Naive thymus-derived CD4-positive, alpha-beta T cell (primary cell): ENCODE measurements at places on chromosomes 7 and 10. TPM values are rescaled to one million over a fixed set of nuclear protein-coding genes. Genes with fewer than 3 reads are reported as not detected.

GRCh38 chr7:86954971-86955370 lies 104.5 kb downstream of the ELAPOR2 start:
- DNase-seq: no peak

Gene OR2A7
- 0.52 TPM for polyA plus RNA-seq

Gene LEP
- polyA plus RNA-seq: not detected

DNA sequence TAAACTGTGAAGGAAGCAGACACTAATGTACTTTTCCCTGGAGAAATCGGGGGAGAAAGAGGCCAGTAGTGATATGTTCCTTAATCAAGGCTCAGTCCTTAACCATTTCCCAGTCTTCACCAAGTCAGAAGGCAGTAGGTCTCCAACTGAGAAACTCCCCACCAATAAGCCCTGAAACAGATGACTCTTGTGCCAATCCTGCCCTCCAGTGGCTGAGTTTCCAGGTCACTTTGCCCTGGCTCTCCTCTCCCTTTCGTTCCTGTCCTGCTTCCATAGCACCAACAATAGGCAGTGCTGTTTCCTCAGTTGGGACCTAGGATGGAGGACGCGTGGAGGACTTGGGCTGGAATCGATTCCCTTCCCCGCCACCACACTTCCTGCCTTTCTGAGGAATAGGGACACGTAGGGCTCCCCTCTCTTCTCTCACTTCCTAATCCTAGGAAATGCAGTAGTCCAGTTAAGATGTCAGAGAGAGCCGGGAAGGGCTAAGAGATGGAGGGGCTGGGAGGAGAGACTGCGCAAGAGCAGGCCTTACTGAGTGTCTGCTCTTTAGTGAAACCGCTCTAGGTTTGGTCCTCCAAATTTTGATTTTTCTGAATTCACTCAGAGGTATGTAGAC lies 23.4 kb downstream of the ATOH7 start:
- DNase-seq: no peak

GRCh38 chr10:16586358-16587138 lies 64.9 kb upstream of the C1QL3 start:
- DNase-seq: no peak

GRCh38 chr10:111879969-111880368 lies 303.6 kb downstream of the GPAM start:
- no peak for DNase-seq

DNA sequence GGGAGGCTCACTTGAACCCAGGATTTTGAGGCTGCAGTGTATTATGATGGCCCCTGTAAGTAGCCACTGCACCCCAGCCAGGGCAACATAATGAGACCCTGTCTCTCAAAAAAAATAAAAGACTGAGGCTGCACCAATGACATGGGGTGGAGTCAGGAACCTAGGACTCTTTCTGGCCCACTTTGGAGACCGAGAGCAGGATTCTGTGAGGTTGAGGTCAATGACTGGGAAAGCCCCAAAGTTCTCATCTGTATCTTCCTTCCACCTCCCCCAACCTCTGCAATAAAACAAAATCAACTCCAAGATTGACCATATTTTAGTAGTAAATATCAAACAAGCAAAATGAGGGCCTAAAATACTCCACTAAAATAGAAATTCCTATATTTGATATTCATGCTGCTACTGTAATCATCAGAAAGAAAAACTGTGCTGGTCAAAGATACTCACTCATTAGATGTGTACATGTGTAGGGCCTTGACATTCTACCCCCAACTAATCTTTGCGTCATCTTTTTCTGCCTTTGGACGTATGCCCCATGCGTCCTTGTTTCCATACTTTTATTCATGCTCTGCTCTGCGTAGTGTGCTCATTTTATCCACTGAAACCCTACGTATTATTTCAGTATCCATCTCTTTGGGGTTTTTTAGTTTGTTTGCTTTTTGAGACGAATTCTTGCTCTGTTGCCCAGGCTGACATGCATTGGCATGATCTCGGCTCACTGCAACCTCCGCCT lies 23.8 kb downstream of the WBP1L start:
- no peak for DNase-seq
